SHP77 treated with DMSO at 0.1 percent for 48 hours (cell line): ENCODE measurements at places on chromosomes 16 and 17.

DNA sequence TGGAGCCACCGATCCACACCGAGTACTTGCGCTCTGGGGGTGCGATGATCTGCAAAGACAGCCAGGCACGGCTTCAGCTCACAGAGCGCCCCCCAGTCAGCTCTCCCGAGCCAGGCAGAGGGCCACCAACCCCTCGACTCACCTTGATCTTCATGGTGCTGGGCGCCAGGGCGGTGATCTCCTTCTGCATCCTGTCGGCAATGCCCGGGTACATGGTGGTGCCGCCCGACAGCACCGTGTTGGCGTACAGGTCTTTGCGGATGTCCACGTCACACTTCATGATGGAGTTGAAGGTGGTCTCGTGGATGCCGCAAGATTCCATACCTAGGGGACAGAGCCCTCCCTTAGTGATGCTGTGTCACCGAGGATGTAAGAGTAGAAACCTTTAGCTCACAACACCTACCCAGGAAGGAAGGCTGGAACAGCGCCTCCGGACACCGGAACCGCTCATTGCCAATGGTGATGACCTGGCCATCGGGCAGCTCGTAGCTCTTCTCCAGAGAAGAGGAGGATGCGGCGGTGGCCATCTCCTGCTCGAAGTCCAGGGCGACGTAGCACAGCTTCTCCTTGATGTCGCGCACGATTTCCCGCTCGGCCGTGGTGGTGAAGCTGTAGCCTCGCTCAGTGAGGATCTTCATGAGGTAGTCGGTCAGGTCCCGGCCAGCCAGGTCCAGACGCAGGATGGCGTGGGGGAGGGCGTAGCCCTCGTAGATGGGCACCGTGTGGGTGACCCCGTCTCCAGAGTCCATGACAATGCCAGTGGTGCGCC is 1.6 kb downstream of the ACTG1 start:
- no peak for DNase-seq

- no peak for DNase-seq
Observed at GRCh38 chr17:49755663-49756283, 8.2 kb downstream of the FAM117A start.

GRCh38 chr16:54093281-54093680 is 193.3 kb downstream of the IRX3 start:
- no peak for DNase-seq

DNA sequence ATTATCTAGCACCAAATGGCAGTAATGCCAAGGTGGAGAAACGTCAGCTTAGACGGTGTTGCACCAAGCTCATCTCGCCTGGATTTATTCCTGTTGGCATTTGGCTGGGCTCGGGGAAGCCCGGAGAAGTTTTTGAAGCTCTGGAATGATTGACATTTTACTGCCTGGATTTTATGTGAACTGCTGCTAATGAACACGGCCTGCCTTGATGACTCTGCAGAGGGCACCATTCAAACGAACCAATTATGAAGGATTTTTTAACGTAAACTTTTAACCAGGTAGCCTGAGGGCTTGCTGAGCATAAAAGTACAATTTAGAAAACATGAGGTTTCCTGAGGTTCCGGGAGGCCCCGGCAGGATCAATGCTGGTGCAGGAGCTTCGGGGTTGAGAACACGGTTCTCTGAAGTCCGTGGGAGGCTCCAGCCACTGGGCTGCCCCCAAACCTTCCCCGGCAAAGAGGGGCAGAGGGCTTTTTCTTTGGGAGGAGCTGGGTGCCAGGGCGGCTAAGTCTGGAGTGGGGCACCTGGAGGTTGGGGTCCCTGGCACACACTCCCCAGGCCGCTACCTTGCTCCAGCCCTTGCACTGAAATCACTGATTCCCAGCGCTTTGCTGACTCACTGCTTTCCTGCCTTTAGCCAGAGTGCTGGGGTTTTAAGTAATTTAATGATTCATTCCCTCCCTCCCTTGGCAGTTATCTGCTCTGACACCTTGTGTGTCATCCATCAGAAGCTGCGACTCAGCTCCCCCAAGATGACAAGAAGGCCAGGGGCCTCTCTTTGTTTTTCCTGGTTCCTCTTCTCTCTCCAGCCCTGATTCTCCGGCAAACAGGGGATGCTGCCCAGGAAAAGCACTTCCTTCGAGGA is 161.2 kb upstream of the IRX3 start:
- no peak for DNase-seq

DNA sequence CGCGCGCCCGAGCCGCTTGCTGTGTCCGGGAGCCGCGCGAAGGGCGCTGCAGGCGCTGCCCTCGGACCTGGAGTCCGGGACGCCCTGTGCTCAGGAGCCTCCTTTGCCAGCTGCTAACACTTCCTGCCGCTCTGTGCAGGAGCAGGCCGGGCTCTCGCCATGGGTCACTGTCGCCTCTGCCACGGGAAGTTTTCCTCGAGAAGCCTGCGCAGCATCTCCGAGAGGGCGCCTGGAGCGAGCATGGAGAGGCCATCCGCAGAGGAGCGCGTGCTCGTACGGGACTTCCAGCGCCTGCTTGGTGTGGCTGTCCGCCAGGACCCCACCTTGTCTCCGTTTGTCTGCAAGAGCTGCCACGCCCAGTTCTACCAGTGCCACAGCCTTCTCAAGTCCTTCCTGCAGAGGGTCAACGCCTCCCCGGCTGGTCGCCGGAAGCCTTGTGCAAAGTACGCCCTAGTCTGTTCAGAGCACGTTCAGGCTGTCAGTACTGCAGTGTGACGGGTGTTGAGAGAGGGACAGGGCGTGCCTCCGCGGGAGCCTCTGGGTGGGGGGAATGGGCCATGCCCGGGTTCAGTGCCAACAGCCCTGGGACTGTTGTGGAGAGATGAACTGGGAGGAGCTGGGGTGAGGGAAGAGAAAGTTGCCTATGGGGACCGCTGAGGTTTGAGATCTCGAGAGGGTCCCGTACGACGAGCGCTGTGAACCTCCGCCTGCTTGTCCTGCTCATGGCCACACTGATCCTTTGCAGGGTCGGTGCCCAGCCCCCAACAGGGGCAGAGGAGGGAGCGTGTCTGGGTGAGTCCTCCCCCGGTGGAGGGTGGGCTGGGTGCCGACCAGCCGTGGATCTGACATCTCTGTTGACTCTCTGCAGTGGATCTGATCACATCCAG is 1.3 kb downstream of the ZNF276 start:
- DNase-seq: no peak

DNA sequence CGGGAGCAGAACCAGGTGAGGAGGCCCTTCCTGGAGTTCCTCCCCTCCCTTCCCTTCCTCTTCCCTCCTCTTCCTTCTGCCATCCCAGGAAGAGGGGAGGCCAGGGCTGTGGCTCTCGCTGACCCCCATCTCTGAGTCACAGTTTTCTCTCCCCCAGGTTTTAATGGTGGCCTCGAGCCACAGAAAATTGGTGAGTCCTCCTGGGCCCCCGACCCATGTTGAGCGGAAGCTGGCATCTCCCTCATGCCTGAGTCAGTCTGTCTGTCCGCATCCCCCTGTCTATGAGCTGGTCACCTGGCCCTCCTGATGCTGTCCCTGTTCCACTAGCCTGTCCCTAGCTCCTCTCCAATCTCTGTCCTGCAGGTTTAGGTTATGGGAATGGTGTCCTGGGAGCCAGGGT is 12.8 kb upstream of the CLDN9 start:
- no peak for DNase-seq

GRCh38 chr17:72634621-72635020 is 457.9 kb downstream of the SLC39A11 start:
- DNase-seq: no peak
